ENCODE measurements at places on chromosomes 11 and 22. TPM values are rescaled to one million over a fixed set of nuclear protein-coding genes. Genes with fewer than 3 reads are reported as not detected.

Gene HOATZ
- not detected for total RNA-seq

Gene DDI1
- total RNA-seq: not detected

Gene ADM2
- 0.36 TPM for total RNA-seq

Gene MMP12
- total RNA-seq: not detected

Gene C22orf31
- total RNA-seq: not detected

Gene TIGD3
- 0.44 TPM for total RNA-seq

Gene CHCHD10
- 55.8 TPM for total RNA-seq

Gene SYCE3
- total RNA-seq: not detected

DNA sequence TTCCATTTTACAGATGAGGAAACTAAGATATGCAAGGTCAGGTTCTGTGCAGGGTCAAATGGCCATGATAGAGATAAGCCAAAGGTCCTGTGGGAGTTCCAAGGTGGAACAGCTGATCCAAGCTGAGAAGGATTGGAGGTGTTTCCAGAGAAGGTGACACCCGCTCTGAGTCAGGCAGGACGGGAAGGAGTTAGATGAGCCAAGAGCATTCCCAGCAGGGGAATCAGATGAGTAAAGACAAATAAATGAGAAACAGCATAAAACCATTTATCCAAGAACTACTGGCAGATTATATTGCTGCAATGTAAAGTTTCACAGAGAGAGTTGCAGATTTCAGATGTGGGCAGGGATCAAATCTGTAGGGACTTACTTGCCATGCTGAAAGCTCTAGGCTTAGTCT is 18.9 kb upstream of the HEPHL1 start:
- DNase-seq: no peak
- no peak overlapping the region for H3K4me3 ChIP-seq
- H3K27me3 ChIP-seq: peaks cover 1% of the 10 kb centered on the region
- no peaks in the 10 kb centered on the region for H3K4me1 ChIP-seq
- H3K36me3 ChIP-seq: no peaks in the 10 kb centered on the region

GRCh38 chr11:1779806-1780699 is 16.3 kb upstream of the CTSD start:
- no peak for DNase-seq
- H3K4me3 ChIP-seq: no peak overlapping the region
- H3K4me1 ChIP-seq: peaks cover 8% of the 10 kb centered on the region
- H3K27ac ChIP-seq: peak overlapping the region; percentile 43
- H3K27me3 ChIP-seq: peaks cover 15% of the 10 kb centered on the region
- no peaks in the 10 kb centered on the region for H3K36me3 ChIP-seq

GRCh38 chr22:30885591-30885990 is 83.0 kb downstream of the MORC2 start:
- no peak overlapping the region for H3K4me3 ChIP-seq
- no peak for DNase-seq
- no peaks in the 10 kb centered on the region for H3K36me3 ChIP-seq

GRCh38 chr22:27986459-27986858 is 67.4 kb upstream of the PITPNB start:
- peaks cover 12% of the 10 kb centered on the region for H3K27me3 ChIP-seq
- no peak overlapping the region for H3K27ac ChIP-seq
- H3K4me3 ChIP-seq: no peak overlapping the region
- H3K36me3 ChIP-seq: peaks cover 52% of the 10 kb centered on the region

DNA sequence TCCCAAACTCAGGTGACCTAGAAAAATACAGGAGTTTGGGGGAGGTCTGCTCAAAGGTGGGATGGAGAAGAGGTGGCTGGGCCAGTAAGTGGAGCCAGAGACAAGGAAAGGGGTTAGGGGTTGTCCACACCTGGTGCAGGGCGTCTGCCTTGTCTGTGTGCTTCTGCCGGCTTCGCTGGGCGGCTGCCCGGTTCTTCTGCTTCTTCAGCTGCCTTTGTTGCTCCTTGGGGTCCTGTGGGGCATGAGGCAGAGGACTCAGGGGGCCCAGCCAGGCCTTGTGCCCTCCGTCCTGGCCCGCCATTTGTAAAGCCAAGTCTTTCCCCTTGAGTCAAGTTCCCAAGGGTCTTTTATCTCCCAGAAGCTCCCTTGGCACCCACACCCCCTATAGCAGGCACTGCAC is 2.5 kb downstream of the BATF2 start:
- DNase-seq: no peak
- H3K27ac ChIP-seq: no peak overlapping the region
- no peaks in the 10 kb centered on the region for H3K36me3 ChIP-seq

GRCh38 chr11:113161711-113162591 is 152.4 kb upstream of the TTC12 start:
- H3K36me3 ChIP-seq: no peaks in the 10 kb centered on the region
- H3K4me1 ChIP-seq: no peaks in the 10 kb centered on the region
- no peak overlapping the region for H3K4me3 ChIP-seq
- no peak overlapping the region for H3K27ac ChIP-seq

GRCh38 chr11:62933285-62933684 is 12.1 kb upstream of the CHRM1 start:
- no peak overlapping the region for H3K4me3 ChIP-seq
- no peak for DNase-seq
- peaks cover 6% of the 10 kb centered on the region for H3K27me3 ChIP-seq
- peaks cover 21% of the 10 kb centered on the region for H3K36me3 ChIP-seq

DNA sequence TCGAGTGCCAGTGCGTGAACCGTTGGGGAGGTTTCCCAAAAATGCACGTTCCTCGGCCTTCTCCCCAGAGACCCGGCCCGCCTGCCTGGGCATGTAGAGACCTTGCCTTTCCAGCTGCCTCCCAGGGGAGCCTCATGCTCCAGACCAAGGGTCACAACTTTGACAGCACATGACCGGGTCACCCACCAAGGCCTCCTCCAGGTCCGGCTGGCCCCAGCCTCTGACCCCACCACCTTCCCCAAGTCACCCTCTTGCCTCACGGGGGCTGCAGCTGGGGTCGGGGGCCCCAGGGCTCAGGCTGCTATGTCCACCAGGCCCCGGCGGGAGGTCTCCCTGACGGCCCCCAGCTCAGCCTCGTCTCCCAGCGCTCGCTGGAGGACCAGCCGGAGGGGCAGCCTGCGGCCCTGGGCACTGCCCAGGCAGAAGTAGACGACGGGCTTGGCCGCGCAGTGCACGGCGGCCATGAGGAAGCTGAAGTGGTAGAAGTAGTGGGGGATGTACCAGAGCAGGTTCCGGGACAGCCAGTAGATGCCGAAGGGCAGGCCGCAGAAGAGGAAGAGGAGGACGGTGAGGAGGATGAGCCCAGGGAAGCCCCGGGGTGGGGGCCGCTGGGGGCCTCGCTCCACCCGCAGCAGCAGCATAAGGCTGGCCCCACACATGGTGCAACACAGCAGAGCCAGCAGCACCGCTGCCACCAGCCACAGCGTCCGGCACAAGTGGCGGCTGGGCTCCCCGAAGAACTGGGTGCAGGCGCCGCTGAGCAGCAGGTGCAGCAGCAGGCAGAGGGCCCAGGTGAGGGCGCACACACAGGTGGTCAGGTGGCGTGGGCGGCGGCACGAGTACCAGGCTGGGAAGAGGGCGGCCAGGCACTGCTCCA is 4.4 kb downstream of the MRGPRE start:
- H3K36me3 ChIP-seq: no peaks in the 10 kb centered on the region
- H3K4me1 ChIP-seq: peaks cover 6% of the 10 kb centered on the region
- H3K4me3 ChIP-seq: no peak overlapping the region

- no peak for DNase-seq
- peaks cover 2% of the 10 kb centered on the region for H3K27me3 ChIP-seq
- H3K4me3 ChIP-seq: no peak overlapping the region
- peak overlapping the region; percentile 94 for H3K27ac ChIP-seq
- H3K36me3 ChIP-seq: peaks cover 3% of the 10 kb centered on the region
Measured at GRCh38 chr11:94926271-94926625, 47.1 kb downstream of the CWC15 start.

GRCh38 chr11:79397252-79397651 is 43.6 kb downstream of the TENM4 start:
- no peak overlapping the region for H3K27ac ChIP-seq
- H3K36me3 ChIP-seq: no peaks in the 10 kb centered on the region
- DNase-seq: no peak
- H3K4me3 ChIP-seq: no peak overlapping the region

- no peak overlapping the region for H3K27ac ChIP-seq
- H3K27me3 ChIP-seq: no peaks in the 10 kb centered on the region
- H3K4me3 ChIP-seq: no peak overlapping the region
- H3K4me1 ChIP-seq: no peaks in the 10 kb centered on the region
- no peaks in the 10 kb centered on the region for H3K36me3 ChIP-seq
Measured at GRCh38 chr11:29507376-29507775, 509.5 kb downstream of the KCNA4 start.

DNA sequence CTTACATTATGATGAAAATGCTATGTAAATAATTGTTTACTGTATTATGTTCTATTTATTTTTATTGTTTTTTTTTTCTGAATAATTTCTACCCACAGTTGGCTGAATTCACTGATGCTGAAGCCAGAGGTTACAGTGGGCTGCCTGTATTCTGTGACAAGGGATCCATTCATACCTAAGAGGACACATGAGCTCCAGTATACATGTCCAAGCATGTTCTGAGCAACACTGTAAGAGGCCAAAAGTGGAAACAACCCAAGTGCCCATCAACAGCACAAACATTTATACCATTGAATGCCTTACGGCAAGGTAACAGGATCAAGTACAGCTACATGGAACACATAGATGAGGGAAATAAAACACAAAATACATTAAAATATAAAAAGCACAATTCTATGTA is 1.4 kb upstream of the SRSF8 start:
- peaks cover 4% of the 10 kb centered on the region for H3K27me3 ChIP-seq
- H3K27ac ChIP-seq: no peak overlapping the region
- H3K4me3 ChIP-seq: no peak overlapping the region
- DNase-seq: no peak
- no peaks in the 10 kb centered on the region for H3K36me3 ChIP-seq

DNA sequence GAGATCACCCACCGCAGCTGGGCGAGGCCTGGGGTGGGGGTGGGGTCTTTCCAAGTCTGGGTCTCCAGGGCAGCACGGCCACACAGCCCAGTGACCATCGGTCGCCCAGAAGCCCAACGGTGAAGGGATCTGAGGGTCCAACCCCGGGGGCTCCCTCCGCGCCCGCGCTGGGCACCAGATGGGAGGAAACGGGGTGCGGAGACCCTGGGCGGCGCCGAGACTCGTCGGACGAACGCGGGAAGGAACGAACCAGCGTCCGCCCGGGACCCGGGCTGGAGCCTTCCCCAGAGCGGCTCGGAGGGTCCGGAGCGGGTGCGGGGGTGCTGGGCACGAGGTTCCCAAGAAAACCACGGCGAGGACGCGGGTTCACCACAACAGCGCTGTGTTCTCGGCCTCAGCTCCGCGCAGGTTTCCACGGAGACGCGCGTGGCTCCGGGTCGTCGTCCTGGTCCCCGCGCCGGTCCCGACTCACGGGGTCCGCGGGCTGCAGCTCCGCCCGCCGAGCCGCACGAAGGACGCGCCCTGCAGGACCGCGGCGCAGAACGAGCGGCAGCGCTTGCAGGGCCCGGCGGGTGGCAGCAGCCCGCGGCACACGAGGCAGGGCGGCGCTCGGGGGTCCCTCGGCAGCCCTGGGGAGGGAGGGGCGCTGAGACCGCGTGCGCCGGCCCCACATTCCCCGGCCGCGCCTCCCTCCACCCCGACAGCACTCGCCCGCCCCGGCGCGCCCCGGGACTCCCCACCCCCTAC is 2.3 kb upstream of the IL17REL start:
- H3K4me1 ChIP-seq: peaks cover under 1% of the 10 kb centered on the region
- H3K36me3 ChIP-seq: no peaks in the 10 kb centered on the region
- no peak overlapping the region for H3K27ac ChIP-seq
- H3K27me3 ChIP-seq: peaks cover 24% of the 10 kb centered on the region
- DNase-seq: peak; percentile 5
- no peak overlapping the region for H3K4me3 ChIP-seq

- no peak overlapping the region for H3K27ac ChIP-seq
- no peak overlapping the region for H3K4me3 ChIP-seq
Measured at GRCh38 chr11:121372028-121372427, 79.5 kb downstream of the SC5D start.

DNA sequence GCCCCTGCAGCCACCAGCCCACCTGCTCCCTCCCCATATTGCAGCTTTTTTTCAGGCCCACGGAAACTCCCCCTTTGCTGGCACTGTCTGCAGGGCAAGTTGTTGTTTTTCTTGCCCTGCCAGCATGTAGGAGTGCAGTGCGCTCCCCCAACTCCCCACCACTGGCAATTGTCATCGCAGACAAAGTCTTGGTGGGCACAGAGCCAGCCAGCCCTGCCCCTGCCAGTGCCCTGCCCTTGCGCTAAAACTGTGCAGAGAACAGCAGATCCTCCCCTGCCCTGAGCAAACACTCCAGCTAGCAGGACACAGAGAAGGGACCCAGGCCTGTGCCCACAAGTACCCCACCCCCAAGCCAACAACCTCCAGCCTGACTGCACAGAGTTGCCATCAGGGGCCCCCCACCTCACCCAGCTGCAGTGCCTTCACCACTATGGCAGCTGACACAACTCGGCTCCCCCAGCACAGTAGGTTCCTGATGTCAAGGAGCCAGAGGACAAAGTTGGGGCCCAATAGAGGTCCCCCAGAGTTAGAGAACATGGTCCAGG is 158.1 kb upstream of the ARHGAP42 start:
- H3K27ac ChIP-seq: no peak overlapping the region
- no peaks in the 10 kb centered on the region for H3K4me1 ChIP-seq
- H3K27me3 ChIP-seq: no peaks in the 10 kb centered on the region
- H3K4me3 ChIP-seq: no peak overlapping the region

DNA sequence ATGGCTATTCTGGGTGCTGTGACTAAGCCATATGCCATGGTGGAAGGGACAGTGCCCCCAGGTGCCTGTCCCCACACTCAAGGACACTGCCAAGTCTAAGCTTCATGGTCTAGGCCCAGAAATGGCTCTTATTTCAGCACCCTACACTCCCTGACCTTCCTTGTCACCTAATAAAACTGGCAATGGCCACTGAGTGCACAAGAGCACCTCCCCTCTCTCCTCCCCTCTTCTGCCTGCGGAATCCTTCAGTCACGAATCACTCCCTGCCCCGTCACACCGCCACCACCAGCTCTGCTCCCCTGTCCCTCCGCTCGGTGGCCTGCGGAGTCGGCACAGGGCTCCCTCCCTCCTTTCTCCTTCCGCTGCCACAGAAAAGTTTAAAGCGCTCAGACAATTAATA is 19.0 kb upstream of the LMO1 start:
- DNase-seq: no peak
- H3K27ac ChIP-seq: no peak overlapping the region
- no peaks in the 10 kb centered on the region for H3K36me3 ChIP-seq
- H3K4me3 ChIP-seq: no peak overlapping the region
- H3K27me3 ChIP-seq: peaks cover 6% of the 10 kb centered on the region
- H3K4me1 ChIP-seq: no peaks in the 10 kb centered on the region

- no peaks in the 10 kb centered on the region for H3K36me3 ChIP-seq
- H3K4me3 ChIP-seq: no peak overlapping the region
- H3K27ac ChIP-seq: no peak overlapping the region
- H3K4me1 ChIP-seq: no peaks in the 10 kb centered on the region
- no peak for DNase-seq
Measured at GRCh38 chr11:108694846-108695245, 30.0 kb downstream of the DDX10 start.

- H3K4me3 ChIP-seq: no peak overlapping the region
- H3K36me3 ChIP-seq: peaks cover 3% of the 10 kb centered on the region
- DNase-seq: no peak
- no peaks in the 10 kb centered on the region for H3K4me1 ChIP-seq
Measured at GRCh38 chr11:106231591-106231990, 154.1 kb downstream of the AASDHPPT start.
